ENCODE measurements at places on chromosomes 2 and 18. TPM values are rescaled to one million over a fixed set of nuclear protein-coding genes. Genes with fewer than 3 reads are reported as not detected.

GRCh38 chr2:161068670-161069069, 91.6 kb upstream of the TANK start:
- H3K4me3 ChIP-seq: no peak overlapping the region
- no peaks in the 10 kb centered on the region for H3K36me3 ChIP-seq
- no peaks in the 10 kb centered on the region for H3K27me3 ChIP-seq
- H3K4me1 ChIP-seq: no peaks in the 10 kb centered on the region
- no peak for DNase-seq
- H3K27ac ChIP-seq: no peak overlapping the region

- no peak overlapping the region for H3K4me3 ChIP-seq
- DNase-seq: no peak
- H3K27me3 ChIP-seq: no peaks in the 10 kb centered on the region
- no peaks in the 10 kb centered on the region for H3K36me3 ChIP-seq
These were observed 371.0 kb downstream of the GALNT13 start for GRCh38 chr2:154242687-154243086.

DNA sequence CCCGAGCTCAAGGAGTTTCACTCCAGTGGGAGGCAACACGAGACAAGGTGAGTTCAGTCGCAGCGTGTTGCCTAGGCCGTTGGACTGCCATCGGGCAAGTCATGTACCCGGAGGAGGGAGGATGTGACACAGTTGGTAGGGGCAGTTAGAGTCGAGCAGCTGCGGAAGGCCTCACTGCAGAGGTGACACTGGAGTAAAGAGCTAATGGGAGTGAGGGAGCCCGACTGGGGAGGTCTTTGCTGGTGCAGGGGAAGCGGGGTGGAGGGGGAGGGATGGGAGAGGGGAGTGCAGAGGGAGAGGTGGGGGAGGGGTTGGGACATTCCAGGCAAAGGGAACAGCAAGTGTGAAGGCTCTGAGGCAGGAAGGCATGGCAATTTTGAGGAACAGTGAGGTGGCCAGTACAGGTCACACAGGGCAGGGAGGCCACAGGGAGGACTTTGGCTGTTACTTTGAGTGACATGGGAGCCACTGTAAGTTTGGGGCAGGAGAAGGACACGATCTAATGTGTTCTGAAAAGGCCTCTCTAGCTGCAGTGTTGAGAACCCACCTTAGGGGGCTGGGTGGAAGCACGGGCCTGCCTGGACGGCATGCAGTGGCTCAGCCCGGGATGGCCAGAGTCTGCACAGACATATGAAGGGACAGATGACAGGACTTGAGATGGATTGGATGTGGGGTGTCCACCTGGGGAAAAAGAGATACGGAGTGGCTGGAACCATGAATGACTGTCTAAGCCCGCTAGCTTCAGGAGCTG, 61.1 kb downstream of the KCNF1 start:
- DNase-seq: no peak
- H3K4me3 ChIP-seq: no peak overlapping the region
- H3K36me3 ChIP-seq: no peaks in the 10 kb centered on the region
- no peaks in the 10 kb centered on the region for H3K27me3 ChIP-seq

DNA sequence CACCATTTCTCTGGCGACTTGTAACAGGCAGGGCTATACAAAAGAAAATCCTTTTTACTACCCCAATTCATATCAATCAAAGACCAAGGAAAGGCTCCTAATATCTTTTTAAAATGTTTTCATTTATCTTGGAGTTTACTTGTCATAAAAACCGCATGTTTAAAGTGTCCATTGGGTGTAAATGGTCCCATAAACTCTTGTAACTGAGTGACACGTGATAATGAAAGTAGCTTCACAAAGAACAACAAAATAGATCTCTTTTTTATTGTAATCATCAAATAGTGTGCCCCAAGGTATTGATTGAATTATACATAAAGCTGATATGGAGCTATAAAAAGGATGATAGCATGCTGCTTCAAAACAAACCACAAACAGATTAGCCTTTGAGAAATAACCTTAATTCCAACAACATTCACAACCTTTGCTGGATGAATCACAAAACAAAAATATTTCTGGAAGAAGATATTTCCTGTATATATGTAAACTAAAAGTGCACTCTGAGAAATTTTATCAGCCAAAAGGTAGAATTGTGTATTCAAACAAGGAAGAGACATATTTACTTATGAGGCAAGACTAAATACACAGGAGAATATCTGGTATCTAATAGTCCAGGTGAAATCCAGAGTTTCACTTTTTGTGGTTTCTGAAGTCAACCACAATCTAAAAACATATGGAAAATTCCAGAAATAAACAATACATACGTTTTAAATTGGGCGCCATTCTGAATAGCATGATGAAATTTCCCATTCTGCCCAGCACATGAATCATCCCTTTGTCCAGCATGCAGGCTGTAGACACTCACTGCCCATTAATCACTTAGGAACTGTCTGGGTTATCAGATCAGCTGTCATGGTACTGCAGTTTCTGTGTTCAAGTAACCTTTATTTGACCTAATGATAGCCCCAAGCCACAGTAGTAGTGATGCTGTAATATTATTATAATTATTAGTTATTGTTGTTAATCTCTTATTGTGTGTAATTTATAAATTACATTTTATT, 237.5 kb downstream of the PIK3C3 start:
- H3K36me3 ChIP-seq: no peaks in the 10 kb centered on the region
- no peaks in the 10 kb centered on the region for H3K27me3 ChIP-seq
- H3K4me1 ChIP-seq: no peaks in the 10 kb centered on the region
- no peak overlapping the region for H3K27ac ChIP-seq

- H3K4me1 ChIP-seq: no peaks in the 10 kb centered on the region
- no peaks in the 10 kb centered on the region for H3K36me3 ChIP-seq
- DNase-seq: no peak
- H3K27me3 ChIP-seq: no peaks in the 10 kb centered on the region
- H3K27ac ChIP-seq: no peak overlapping the region
These were observed 819.2 kb downstream of the SATB2 start for GRCh38 chr2:198638577-198638976.

- no peak overlapping the region for H3K27ac ChIP-seq
- no peak overlapping the region for H3K4me3 ChIP-seq
- no peak for DNase-seq
- H3K4me1 ChIP-seq: no peaks in the 10 kb centered on the region
- no peaks in the 10 kb centered on the region for H3K36me3 ChIP-seq
- no peaks in the 10 kb centered on the region for H3K27me3 ChIP-seq
These were observed 674.0 kb downstream of the PLCL1 start for GRCh38 chr2:198478361-198478760.

DNA sequence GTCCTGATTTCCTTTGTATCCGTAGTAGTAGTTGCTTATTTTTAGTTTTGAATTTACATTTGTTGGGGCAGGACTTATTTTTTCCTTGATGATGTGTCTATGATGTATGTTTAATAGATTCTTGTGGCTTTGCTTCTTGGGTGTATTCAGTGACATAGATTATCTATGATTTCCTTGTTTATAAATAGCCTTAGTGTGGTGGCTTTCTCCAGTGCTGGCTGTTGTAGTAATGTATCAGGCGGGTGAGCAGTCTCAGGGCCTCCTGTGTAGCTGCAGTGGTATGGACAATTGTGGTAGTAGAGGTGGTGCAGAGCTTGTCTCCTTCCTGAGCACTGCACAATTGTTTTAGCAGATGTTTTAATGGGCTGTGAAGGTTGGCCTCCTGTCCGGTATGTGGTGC, 60.5 kb downstream of the SMCHD1 start:
- peaks cover 7% of the 10 kb centered on the region for H3K4me1 ChIP-seq
- H3K36me3 ChIP-seq: no peaks in the 10 kb centered on the region

- H3K27me3 ChIP-seq: no peaks in the 10 kb centered on the region
- no peaks in the 10 kb centered on the region for H3K36me3 ChIP-seq
- no peak overlapping the region for H3K27ac ChIP-seq
- H3K4me1 ChIP-seq: no peaks in the 10 kb centered on the region
- no peak for DNase-seq
- H3K4me3 ChIP-seq: no peak overlapping the region
These were observed 237.0 kb downstream of the HNMT start for GRCh38 chr2:138201286-138201685.

DNA sequence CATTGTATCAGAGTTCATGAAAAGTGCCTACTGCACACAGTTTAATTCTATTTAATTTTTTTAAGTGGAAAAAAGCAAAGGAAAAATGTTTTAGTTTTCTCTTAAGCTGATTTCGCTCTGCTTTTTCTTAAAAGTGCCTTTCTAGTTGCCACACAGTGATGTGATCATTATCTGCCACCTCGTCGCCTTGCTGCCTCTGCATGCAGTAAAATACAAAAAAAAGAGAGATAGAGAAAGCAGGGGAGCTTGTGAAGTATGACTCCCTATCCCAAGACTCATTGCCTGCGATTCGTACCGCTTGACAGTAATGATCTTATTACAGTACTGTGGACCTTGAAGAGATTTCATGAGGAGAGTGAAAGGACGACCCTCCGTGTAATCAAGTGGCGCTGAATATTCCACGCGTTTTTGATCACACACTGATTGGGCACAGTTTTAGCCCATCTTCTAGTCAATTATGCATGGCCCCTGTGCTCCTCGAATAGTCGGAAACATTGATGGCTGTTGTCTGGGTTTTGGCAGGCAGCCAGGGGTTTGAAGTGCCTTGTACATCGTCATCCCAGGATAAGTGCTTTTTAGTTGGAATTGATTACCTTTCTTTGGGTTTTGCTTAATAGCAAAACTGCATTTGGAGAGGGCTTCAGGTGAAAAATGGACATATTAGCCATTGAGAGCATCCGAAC, 188.3 kb downstream of the GBX2 start:
- DNase-seq: no peak
- H3K4me3 ChIP-seq: no peak overlapping the region
- no peaks in the 10 kb centered on the region for H3K36me3 ChIP-seq

DNA sequence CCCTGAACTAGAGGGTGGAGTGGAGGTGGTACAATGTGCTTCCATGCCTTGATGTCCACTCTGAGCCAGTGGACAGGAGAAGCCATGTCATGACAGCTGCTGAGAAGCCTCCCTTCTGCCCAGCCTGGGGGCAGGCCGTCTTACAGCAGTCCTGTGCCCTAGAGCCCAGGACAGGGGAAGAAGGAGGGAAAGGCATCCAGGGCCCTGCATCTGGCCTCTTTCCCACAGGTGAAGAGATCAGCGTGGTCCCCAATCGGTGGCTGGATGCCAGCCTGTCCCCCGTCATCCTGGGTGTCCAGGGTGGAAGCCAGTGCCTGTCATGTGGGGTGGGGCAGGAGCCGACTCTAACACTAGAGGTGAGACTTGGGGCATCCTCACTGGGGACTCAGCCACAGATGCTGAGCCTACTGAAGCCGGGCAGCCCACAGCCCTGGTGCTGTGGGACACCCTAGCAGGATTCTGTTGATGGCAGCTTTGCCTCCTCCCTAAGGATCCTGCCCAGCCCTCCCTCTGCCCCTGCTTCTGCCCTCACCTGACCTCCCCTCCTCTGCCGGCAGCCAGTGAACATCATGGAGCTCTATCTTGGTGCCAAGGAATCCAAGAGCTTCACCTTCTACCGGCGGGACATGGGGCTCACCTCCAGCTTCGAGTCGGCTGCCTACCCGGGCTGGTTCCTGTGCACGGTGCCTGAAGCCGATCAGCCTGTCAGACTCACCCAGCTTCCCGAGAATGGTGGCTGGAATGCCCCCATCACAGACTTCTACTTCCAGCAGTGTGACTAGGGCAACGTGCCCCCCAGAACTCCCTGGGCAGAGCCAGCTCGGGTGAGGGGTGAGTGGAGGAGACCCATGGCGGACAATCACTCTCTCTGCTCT, 3.1 kb downstream of the IL36RN start:
- H3K27me3 ChIP-seq: no peaks in the 10 kb centered on the region
- H3K4me1 ChIP-seq: no peaks in the 10 kb centered on the region
- H3K4me3 ChIP-seq: no peak overlapping the region
- H3K27ac ChIP-seq: no peak overlapping the region

GRCh38 chr2:72923833-72924352, 6.6 kb downstream of the EMX1 start:
- no peak overlapping the region for H3K27ac ChIP-seq
- H3K4me1 ChIP-seq: peaks cover 34% of the 10 kb centered on the region
- peaks cover 33% of the 10 kb centered on the region for H3K27me3 ChIP-seq
- H3K4me3 ChIP-seq: no peak overlapping the region
- no peaks in the 10 kb centered on the region for H3K36me3 ChIP-seq
- no peak for DNase-seq

- H3K27me3 ChIP-seq: no peaks in the 10 kb centered on the region
These were observed 10.9 kb downstream of the TMEM87B start for GRCh38 chr2:112065966-112066365.

DNA sequence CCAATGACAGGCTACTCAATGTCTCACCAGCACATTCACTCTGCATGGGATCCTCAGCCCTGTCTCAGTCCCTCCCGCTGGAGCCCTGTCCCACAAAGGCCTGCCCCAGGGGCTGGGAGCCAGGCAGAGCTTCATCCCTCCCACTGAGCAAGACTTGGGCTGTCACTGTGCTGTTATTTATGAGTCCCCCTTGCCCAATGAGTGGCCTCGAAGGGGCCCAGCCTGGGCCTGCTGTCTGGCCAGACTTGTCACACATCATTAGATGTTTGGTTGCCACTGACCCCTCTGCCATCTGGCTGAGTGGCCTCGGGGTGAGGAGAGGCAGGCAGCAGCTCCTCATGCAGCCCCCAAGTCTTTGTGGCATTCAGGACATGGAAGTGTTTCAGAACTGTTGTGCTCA, 330.6 kb upstream of the SKOR2 start:
- no peak overlapping the region for H3K27ac ChIP-seq
- H3K27me3 ChIP-seq: no peaks in the 10 kb centered on the region
- DNase-seq: no peak
- no peaks in the 10 kb centered on the region for H3K4me1 ChIP-seq

DNA sequence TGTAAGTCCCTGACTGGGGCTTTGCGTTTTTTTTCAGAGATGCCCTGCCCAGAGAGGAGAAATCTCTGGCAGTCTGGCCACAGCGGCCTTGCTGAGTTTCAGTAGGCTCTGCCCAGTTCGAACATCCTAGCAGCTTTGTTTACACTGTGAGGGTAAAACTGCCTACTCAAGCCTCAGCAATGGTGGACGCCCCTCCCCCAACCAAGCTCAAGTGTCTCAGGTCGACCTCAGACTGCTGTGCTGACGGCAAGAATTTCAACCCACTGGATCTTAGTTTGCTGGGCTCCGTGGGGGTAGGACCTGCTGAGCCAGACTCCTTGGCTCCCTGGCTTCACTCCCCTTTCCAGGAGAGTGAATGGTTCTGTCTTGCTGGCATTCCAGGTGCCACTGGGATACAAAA, 31.7 kb downstream of the L3MBTL4 start:
- no peak for DNase-seq
- H3K4me1 ChIP-seq: no peaks in the 10 kb centered on the region

DNA sequence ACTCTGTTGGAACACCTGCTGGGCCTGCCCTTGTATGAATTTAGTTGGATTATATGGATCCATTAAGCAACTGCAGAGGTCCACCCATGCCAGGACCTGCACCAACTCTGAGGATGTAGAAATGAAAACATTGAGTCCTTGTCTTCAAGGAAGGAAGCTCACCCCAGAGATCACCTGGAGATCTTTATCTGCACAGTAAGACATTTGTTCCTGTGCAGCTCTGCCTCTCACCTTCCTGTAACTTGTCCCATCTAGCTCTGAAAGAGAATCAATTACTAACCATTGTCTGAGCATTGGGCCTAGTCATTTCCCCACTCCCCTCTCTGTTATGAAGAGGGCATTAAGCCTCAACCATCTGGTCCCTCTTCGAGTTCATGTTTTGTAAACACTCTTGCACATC, 105.2 kb upstream of the YWHAQ start:
- H3K4me3 ChIP-seq: no peak overlapping the region
- H3K36me3 ChIP-seq: no peaks in the 10 kb centered on the region
- H3K27ac ChIP-seq: no peak overlapping the region
- peaks cover 10% of the 10 kb centered on the region for H3K4me1 ChIP-seq

- H3K27ac ChIP-seq: peak overlapping the region; percentile 66
- no peaks in the 10 kb centered on the region for H3K27me3 ChIP-seq
- H3K4me3 ChIP-seq: peak overlapping the region; percentile 55
These were observed 872 bp downstream of the DSG2 start for GRCh38 chr18:31498574-31499524.

COLEC12 gene
- total RNA-seq: 18.9 TPM

ERICH2 gene
- not detected for total RNA-seq

CENPA gene
- not detected for total RNA-seq

ANKRD36 gene
- total RNA-seq: 33.4 TPM
